ENCODE measurements at places on chromosomes 7 and 10. TPM values are rescaled to one million over a fixed set of nuclear protein-coding genes. Genes with fewer than 3 reads are reported as not detected.

ARHGEF35 gene
- 2.0 TPM for total RNA-seq

MSRB2 gene
- total RNA-seq = 15.1 TPM

GSTO2 gene
- 0.47 TPM for total RNA-seq

AGBL3 gene
- total RNA-seq = 1.2 TPM

CYTH3 gene
- total RNA-seq = 26.6 TPM

Measured in smooth muscle cell of the coronary artery (primary cell).